Skeletal muscle cell (primary cell): ENCODE measurements at places on chromosomes 11 and 22.
A peak's percentile ranks its signal among the peaks of the same experiment; 100 is the strongest.

DNA sequence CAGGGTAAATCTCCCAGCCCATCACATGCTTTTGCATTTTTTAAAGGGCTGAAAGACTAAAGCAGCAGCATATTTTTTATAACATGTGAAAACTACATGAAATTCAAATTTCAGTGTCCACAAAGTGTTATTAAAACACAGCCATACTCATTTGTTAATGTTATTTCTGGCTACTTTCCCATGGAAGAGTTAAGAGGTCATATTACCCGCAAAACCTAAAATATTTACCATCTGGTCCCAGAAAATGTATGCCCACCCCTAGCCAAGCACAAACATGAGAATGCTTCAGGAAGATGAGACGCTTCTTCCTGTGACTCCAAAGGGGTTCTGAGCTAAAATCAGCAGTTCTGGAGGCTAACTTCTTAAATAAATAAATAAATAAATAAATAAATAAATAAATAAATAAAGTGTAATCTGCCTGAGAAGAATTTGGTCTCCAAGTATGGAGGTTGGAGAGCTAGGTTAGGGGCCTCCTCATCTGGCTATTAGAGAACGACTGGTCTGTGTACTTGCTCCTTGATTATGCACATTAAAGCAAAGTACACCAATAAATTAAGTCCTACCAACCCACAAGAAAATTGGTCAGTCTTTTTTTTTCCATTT, 9.7 kb downstream of the IMMP1L start:
- peak; percentile 37 for DNase-seq

DNA sequence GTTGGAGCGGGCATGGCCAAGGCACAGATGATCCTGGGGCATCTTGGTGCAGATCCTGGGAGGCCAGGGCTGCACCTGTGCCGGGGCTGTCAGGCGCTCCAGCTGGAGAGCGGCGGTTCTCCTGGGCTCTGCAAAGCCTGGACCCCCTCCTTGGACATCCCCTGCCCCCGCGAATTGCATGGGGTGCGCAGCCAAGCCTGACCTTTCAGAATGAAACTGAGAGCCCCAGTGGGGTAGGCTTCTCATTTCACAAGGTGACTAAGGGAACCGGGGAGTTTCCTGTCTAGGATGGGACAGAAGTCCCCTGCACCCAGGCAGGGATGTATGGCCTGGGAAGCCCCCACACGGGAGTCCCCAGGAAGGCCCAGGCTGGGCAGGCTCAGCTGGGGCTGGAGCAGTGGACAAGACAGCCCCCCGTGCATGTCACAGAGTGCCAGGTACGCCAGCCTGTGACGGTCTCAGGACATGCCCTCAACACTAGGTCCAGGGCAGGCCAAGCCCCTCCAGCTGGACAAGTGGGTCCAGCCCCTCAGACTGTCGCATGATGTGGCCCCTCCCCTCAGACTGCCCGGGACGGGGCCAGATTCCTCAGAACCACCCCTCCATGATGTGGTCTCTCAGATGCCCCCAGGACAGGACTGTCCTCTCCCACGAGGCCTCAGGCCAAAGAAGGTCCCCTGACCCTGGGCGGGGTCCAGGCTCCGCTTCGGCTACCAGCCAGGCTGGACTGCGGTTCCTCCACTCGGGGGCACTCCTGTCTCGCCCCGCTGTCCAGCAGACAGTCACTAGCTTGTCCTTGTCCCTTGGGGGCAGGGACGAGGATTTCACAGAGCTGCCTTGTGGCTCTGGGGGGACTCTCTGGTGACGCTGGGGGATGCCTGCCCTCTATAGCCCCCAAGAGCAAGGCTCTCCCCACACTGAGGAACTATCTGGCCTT, 2.3 kb downstream of the LSP1 start:
- DNase-seq, result no peak

DNA sequence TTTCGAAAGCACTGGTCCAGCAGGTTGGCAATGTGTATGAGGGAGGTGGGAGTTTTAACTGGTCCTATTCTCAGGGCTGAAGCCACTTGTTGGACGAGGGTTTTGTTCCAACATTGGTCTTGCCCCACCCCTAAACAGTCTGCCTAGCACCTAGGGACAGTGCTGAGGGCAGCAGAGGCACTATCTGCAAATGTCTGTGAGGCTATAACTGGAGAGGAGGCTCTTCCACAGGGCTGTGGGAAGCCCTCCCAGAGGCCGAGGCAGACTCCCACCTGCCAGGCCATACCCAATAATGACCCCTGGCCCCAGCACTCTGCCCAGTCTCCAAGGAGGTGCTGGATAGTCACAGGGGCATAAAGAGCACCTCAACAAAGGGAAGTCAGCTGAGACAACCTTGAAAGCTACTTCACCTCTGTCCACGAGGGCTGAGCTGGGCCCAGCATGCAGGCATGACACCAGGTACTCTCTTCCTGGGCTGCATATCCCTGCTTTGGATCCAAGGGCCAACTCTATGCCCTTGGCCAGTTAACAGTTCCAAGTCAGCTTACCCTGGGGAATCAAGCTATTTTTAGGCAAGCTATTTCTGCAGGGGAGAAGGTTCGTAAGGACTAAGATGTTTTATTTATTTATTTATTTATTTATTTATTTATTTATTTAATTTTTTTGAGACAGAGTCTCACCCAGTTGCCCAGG, 40.2 kb upstream of the SLC25A1 start:
- no peak for DNase-seq

GRCh38 chr22:44352378-44353035, 39.8 kb upstream of the SHISAL1 start:
- DNase-seq, result no peak

DNA sequence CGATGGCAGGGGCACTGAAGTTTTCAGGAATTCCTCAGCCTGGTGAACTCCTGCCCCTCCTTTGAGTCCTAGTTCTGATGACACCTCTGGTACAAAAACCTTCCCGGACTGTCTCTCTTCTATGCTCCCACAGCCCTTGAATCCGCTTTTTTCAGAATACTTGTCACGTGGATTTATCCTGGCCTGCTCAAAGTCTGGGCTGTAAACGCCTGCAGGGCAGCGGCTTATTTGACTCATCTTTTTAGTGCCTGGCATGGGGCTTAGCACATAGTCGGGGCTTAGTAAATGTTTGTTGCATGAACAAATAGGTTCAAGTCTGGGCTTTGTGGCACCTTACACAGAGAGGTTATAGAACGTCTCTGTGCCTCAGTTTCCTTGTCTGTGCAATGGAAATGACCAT, 13.4 kb upstream of the KCNJ11 start:
- no peak for DNase-seq

GRCh38 chr11:86594746-86595145, 77.7 kb downstream of the ME3 start:
- no peak for DNase-seq

DNA sequence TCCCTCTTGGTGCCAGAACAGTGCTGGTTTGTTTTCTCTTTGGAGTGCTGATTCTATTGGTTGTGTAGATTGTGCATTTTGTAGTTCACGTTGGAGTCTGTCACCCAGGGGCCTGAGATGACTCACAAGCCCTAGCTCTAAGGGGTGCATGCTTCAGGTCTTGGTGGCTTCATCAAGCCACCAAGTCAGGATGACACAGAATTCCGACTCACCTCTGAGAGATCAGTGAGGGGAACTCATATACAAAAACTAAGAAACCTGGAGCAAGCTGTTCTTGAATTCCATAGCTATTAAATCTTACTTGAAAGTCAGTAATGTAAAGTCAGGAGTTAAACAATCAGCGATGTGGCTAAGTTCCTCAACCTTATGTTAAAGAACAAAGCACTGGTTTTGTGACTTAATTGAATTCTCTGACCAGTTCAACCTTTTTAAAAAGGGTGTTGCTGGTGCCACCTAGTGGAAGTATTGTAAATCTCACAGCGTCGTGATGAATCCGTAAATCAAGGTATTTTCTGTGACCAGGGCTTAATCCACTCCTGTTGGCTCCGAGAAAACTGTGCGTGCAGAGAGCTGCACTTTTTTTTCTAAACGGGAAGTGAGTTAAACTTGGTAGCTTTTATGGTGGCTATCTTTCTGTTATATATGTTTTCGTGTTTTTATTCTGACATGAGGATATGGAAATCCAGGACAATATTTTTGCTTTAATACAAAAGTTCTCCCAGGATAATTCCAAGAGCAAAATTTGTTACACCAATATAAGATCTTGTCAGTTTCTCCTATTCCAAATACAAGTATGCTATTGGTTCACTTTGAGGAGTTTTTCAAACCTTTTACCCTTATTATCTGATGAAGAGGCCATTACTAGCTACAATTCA, 14.6 kb downstream of the MMP13 start:
- peak; percentile 17 for DNase-seq

- DNase-seq, result no peak
These were observed 27.3 kb downstream of the NTM start for GRCh38 chr11:131397675-131398074.

DNA sequence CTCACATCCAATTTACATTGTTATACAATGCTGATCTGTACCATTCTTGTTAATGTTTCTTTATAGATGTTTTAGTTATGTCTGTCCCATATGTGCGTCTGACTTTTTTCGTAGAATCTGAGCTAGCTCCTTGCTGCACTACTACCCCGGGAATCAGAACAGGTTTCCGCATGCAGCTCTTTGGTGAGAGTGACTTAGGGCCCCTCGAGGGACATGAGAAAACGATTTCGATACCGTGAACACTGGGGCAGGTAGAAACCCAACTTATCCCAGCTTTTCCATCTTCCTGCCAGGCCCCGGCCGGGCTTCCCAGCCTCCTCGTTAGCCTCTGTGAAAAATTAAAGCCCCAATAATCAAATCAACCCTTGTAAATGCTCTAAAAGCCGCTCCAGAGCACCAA, 23.4 kb upstream of the PKNOX2 start:
- DNase-seq, result no peak

- no peak for DNase-seq
These were observed 77.2 kb downstream of the KCNQ1 start for GRCh38 chr11:2521733-2522630.

- DNase-seq, result no peak
These were observed 5.3 kb downstream of the SLC7A4 start for GRCh38 chr22:21026783-21027692.

DNA sequence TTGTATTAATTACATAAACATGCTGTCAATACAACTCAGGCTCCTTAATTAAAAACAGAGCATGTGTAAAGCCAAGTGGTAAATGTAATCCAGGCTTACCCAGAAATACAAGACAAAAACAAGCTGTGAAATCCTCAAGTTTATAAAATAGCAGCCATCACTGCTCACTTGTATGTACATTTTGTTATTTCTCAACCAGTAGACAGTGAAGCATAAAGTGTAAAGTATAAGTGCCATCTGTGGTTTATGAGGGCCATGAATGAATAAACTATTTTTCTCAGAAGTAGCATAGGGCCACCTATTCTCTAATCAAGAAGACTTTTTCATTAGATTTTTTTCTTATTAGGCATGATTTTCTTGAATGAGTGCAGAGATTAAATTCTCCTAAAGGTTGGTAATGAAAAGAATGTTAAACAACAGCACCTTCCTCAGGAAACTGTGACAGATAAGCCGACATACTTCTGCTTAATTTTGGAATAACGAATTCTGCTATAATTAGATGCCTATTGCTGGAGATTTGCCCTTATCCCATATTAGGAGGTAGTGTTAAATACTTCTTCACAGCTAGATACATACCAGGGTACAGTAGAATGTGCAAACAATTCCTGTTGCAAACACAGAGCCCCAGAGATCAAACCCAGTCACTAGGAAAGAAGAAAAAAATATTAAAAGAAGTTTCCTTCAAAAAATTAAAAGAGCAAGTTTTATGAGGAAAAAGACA, 13.0 kb downstream of the SLC5A12 start:
- DNase-seq, result no peak
